ENCODE measurements at places on chromosomes 1 and 21. TPM values are rescaled to one million over a fixed set of nuclear protein-coding genes. Genes with fewer than 3 reads are reported as not detected.

Gene SERINC2
- 80.4 TPM for total RNA-seq

Gene KCNJ9
- total RNA-seq, result not detected

Gene TMEM50A
- total RNA-seq, result 58.2 TPM

Gene USH2A
- not detected for total RNA-seq

Gene NUF2
- total RNA-seq, result 23.5 TPM

Gene KCNE2
- 0.71 TPM for total RNA-seq

Gene HENMT1
- 15.1 TPM for total RNA-seq

Gene LYPD8
- total RNA-seq, result not detected

Gene ATP6V1G3
- not detected for total RNA-seq

Gene ZCCHC17
- total RNA-seq, result 17.7 TPM
